HCT116 (cell line): ENCODE measurements at places on chromosomes 13 and 19.

DNA sequence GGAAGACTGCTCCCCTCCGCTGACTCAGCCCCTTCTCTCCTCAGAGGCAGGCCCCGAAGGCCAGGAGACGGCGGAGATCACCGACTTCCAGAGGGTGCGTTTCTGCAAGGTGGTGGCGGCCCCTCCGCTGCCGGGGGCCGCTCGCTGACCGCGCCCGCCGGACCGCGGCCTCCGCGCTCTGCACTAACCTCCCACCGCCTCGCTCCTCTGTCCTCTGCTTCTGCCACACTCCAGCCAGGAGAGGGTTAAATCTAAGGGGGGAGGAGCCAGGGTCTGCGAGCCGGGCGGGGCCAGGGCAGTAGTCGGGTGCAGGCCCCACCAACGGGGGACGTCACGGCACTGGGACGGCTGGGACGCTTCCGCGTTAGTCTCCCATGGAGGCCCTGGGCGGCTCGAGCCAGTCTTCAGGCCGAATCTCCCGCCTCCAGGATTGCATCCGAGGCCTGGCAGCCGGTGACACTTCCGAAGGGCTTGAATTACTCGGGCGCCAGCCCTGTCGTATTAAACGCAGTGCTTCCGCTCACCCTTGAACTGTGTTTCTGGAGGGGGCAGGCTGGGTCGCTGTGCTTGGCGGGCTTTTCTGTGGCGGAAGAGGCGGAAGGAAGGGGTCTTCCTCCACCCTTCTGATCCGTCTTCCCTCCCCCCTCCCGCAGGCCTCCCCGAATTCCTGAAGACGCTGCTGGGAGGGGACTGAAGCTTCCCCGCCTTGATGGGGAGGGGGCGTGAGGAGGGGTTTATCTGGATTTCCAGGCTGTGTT is 1.2 kb upstream of the INAFM1 start:
- peak overlapping the region; percentile 76 for H3K4me3 ChIP-seq
- peak; percentile 75 for DNase-seq
- H3K36me3 ChIP-seq: 0 out of 2 replicates have a peak, but pooled peaks cover 8% of the 10 kb centered on the region
- H3K4me1 ChIP-seq: peaks cover 34% of the 10 kb centered on the region
- no peaks in the 10 kb centered on the region for H3K27me3 ChIP-seq
- H3K27ac ChIP-seq: peak overlapping the region; percentile 83

- H3K27ac ChIP-seq: peak overlapping the region; percentile 85
- peak overlapping the region; percentile 66 for H3K4me3 ChIP-seq
- peak; percentile 56 for DNase-seq
- peaks cover 14% of the 10 kb centered on the region; the same call in 1 of the 2 replicates for H3K4me1 ChIP-seq
- H3K36me3 ChIP-seq: no peaks in the 10 kb centered on the region; the same call in 1 of the 2 replicates
- H3K27me3 ChIP-seq: no peaks in the 10 kb centered on the region
Measured at GRCh38 chr19:35644987-35645679, 3.0 kb upstream of the COX6B1 start.

DNA sequence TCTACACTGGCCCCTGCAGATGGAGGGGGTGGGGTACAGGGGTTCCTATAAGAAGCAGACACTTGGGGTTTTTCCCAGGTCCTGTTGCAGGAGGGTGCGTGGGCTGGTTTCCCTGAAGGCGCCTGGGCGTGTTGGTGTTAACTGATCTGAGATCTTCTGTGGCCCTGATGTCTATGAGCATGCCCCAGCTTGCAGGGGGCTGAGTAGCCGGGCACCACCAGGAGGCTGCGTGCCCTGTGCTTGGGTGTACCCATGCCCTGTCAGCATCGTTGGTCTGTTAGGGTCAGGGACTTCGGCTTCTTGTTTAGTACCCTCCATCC is 45.3 kb downstream of the CAPN12 start:
- H3K27me3 ChIP-seq: no peaks in the 10 kb centered on the region
- no peak overlapping the region for H3K27ac ChIP-seq
- H3K4me3 ChIP-seq: no peak overlapping the region
- no peak for DNase-seq

GRCh38 chr19:3398900-3399278 is 32.5 kb downstream of the NFIC start:
- DNase-seq: no peak
- no peak overlapping the region for H3K4me3 ChIP-seq
- H3K27me3 ChIP-seq: no peaks in the 10 kb centered on the region
- H3K27ac ChIP-seq: peak overlapping the region; percentile 78; the same call in 1 of the 2 replicates

DNA sequence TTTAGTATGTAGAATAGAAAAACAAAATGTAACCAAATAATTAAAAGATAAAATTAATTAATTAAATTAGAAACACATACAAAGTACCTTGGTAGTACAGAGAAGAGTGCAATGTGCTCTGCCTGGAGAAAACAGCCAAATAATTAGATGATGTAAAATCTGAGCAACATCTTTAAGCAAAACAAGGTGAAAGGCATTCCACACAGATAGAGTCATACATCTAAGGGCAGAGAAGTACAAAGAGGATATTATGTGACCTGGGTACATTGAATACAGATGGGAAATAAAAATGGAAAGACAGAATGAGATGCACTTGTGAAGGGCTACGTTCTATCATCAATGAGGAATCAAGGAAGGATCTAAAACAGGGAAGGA is 25.2 kb upstream of the FNDC3A start:
- H3K36me3 ChIP-seq: no peaks in the 10 kb centered on the region
- H3K4me3 ChIP-seq: no peak overlapping the region
- H3K27me3 ChIP-seq: no peaks in the 10 kb centered on the region
- no peak overlapping the region for H3K27ac ChIP-seq

DNA sequence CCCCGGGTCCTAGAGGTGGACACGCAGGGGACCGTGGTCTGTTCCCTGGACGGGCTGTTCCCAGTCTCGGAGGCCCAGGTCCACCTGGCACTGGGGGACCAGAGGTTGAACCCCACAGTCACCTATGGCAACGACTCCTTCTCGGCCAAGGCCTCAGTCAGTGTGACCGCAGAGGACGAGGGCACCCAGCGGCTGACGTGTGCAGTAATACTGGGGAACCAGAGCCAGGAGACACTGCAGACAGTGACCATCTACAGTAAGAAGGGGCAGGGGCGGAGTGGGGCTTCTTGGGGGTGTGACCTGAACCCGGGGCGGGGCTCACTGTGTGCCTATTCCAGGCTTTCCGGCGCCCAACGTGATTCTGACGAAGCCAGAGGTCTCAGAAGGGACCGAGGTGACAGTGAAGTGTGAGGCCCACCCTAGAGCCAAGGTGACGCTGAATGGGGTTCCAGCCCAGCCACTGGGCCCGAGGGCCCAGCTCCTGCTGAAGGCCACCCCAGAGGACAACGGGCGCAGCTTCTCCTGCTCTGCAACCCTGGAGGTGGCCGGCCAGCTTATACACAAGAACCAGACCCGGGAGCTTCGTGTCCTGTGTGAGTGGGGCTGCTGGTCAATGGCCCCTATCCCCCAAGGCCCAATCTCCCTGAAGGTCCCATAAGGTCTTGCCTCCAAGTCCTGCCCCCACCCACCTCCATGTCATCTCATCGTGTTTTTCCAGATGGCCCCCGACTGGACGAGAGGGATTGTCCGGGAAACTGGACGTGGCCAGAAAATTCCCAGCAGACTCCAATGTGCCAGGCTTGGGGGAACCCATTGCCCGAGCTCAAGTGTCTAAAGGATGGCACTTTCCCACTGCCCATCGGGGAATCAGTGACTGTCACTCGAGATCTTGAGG is 2.4 kb upstream of the ICAM4 start:
- peak overlapping the region; percentile 44; the same call in 1 of the 2 replicates for H3K27ac ChIP-seq
- no peak overlapping the region for H3K4me3 ChIP-seq
- no peaks in the 10 kb centered on the region for H3K27me3 ChIP-seq
- no peaks in the 10 kb centered on the region; the same call in none of the 2 replicates for H3K36me3 ChIP-seq
- no peak for DNase-seq

- no peaks in the 10 kb centered on the region for H3K27me3 ChIP-seq
- DNase-seq: no peak
- H3K4me3 ChIP-seq: no peak overlapping the region
- H3K4me1 ChIP-seq: peaks cover 2% of the 10 kb centered on the region; the same call in 1 of the 2 replicates
- H3K27ac ChIP-seq: no peak overlapping the region
- no peaks in the 10 kb centered on the region for H3K36me3 ChIP-seq
Measured at GRCh38 chr13:27833206-27833605, 40.9 kb downstream of the GSX1 start.

DNA sequence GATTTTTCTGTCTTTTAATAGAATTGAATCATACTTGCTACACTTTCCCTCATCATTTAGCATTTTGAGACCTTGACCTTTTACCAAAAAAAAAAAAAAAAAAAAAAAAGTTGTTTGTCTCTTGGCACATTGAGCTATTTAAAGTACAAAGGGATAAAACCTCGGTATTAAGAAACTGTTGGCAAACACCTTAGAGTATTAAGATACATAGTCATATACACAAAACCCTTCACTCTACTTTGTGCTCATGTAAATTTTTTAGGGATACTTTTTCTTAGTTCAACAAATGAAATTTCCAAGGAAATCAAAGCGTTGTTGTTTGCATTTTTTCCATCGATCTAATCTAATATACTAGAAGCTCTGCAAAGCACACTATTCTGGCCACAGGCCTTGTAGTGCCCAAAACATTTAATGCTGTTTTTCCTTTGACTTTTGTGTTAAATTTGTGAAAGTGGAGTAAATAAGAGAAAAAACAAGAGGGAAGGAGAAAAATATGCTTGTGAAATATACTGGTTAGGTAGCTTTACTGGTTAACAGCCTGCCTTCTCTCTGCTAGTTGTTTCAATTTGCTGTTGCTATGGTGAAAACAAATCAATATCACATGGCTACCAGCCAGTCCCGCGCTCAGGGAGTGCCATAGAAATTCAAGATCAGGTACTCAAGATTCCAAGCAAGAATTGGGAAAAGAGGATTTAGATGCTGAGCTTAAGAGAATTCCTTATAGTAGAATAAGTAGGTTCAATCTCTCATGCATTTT is 2.6 kb downstream of the MBNL2 start:
- H3K4me3 ChIP-seq: no peak overlapping the region
- DNase-seq: no peak
- H3K27me3 ChIP-seq: no peaks in the 10 kb centered on the region
- peak overlapping the region; percentile 74; the same call in 1 of the 2 replicates for H3K27ac ChIP-seq

GRCh38 chr13:98190889-98191444 is 13.9 kb upstream of the RNF113B start:
- H3K27ac ChIP-seq: no peak overlapping the region
- H3K27me3 ChIP-seq: no peaks in the 10 kb centered on the region
- no peak for DNase-seq
- H3K36me3 ChIP-seq: no peaks in the 10 kb centered on the region

- H3K27me3 ChIP-seq: no peaks in the 10 kb centered on the region
- no peak overlapping the region for H3K27ac ChIP-seq
- peaks cover 16% of the 10 kb centered on the region; the same call in 1 of the 2 replicates for H3K4me1 ChIP-seq
- H3K4me3 ChIP-seq: no peak overlapping the region
- no peaks in the 10 kb centered on the region for H3K36me3 ChIP-seq
Measured at GRCh38 chr13:109740121-109740520, 46.3 kb downstream of the IRS2 start.

- H3K4me3 ChIP-seq: no peak overlapping the region
- DNase-seq: no peak
- no peaks in the 10 kb centered on the region for H3K4me1 ChIP-seq
- H3K27ac ChIP-seq: no peak overlapping the region
Measured at GRCh38 chr13:40984668-40985366, 34.3 kb downstream of the ELF1 start.

GRCh38 chr13:75489502-75490263 is 7.7 kb upstream of the TBC1D4 start:
- no peak overlapping the region for H3K4me3 ChIP-seq
- no peaks in the 10 kb centered on the region for H3K27me3 ChIP-seq
- H3K36me3 ChIP-seq: no peaks in the 10 kb centered on the region

GRCh38 chr13:54611390-54611789 is 1582.8 kb downstream of the OLFM4 start:
- H3K4me3 ChIP-seq: no peak overlapping the region
- DNase-seq: no peak
- no peaks in the 10 kb centered on the region for H3K36me3 ChIP-seq
- no peak overlapping the region for H3K27ac ChIP-seq

- no peak for DNase-seq
- H3K4me3 ChIP-seq: peak within 1 kb of the TSS; percentile 64
- H3K4me1 ChIP-seq: peaks cover 16% of the 10 kb centered on the region
Measured at GRCh38 chr19:708154-709143, at the start of gene PALM. PALM (plus strand) TSS chr19:708935; CDS start chr19:709147, 212 bp downstream.

- H3K4me3 ChIP-seq: no peak overlapping the region
- H3K4me1 ChIP-seq: peaks cover 34% of the 10 kb centered on the region
- no peaks in the 10 kb centered on the region for H3K27me3 ChIP-seq
- peak; percentile 54 for DNase-seq
Measured at GRCh38 chr19:49502866-49503581, 6.8 kb downstream of the RPS11 start.

DNA sequence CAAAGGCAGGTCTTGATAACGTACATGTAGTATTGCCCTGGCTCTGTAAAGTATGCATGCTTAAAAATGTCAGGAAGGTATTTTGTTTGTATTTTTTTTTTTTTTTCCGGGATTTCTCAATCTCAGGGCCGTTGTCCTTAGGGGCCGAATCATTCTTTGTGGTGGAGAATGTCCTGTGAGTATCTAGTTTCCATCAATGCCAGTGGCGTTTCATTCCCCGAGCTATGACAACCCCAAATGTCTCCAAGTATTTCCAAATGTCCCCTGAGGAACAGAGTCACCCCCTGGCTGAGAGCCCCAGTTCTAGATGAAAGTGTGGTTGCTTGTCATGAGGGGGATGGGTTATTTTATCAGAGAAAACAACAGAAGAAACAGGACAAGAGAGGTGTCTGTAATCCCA is 68.7 kb downstream of the ACSBG2 start:
- DNase-seq: no peak
- H3K4me3 ChIP-seq: no peak overlapping the region
- no peaks in the 10 kb centered on the region for H3K27me3 ChIP-seq

- H3K36me3 ChIP-seq: peaks cover 2% of the 10 kb centered on the region
- no peak for DNase-seq
- H3K4me3 ChIP-seq: peak overlapping the region; percentile 95
- no peaks in the 10 kb centered on the region for H3K27me3 ChIP-seq
- peak overlapping the region; percentile 48 for H3K27ac ChIP-seq
Measured at GRCh38 chr19:48900477-48901406, 630 bp downstream of the NUCB1 start.

DNA sequence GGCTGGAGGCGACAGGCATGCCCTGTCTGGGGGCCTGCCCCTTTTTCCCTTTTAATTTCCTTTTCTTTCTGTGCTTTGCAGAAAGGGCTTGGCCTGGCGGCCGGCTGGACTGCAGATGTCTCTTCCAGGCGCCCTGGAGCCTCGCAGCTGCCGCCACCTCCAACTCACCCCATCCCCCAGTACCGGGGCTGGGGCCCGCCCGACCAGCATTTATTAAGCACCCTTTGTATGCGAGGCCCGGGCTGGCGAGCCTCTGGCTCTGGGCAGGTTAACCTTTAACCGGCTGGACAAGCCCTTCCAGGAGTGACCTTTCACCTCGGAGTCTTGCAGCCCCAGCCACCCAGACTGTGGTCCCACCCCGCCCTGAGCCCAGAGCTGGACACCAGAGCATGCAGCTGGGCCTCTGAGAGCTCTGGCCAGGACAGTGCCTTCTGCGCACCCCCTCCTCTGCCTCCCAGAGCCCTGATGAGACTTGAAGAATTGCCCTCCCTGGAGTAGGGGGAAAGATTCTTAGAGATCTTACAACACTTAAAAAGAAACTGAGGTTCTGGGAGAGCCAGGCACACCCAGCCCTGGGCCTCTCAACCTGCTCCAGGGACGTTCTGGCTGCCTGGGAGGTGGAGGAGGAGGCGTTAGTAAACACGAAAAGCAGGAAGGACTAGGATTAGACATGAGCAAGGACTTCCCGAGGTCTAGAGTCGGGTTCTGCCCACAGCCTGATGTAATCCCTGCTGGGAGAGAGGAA is 1.1 kb upstream of the NR2F6 start:
- peaks cover 50% of the 10 kb centered on the region for H3K4me1 ChIP-seq
- no peaks in the 10 kb centered on the region for H3K36me3 ChIP-seq
- H3K27ac ChIP-seq: peak overlapping the region; percentile 80
- H3K27me3 ChIP-seq: no peaks in the 10 kb centered on the region

GRCh38 chr19:15864824-15865223 is 33.0 kb downstream of the CYP4F2 start:
- no peak overlapping the region for H3K27ac ChIP-seq
- no peaks in the 10 kb centered on the region for H3K36me3 ChIP-seq
- H3K4me1 ChIP-seq: peaks cover 30% of the 10 kb centered on the region
- no peak for DNase-seq
